ENCODE measurements at places on chromosomes 1 and 21.

DNA sequence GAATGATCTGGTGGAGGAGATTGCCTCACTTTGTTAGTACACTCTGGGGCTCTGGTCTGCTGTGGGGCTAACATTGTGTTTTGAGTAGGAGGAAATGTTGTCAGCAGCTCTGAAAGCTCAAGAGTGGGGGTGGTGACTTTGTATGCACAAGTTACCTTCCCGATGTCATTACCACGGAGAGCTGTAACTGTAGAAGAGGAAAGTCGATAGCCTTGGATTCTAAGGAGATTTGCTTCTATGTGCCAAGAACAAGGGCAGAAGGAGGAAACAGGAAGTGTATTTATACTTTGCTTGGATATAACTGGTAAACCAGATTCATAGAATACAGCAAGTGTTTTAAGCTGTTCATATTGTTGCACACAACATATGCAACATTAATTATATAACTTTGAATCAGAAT lies 196.1 kb downstream of the AMY1C start:
- DNase-seq, result no peak

DNA sequence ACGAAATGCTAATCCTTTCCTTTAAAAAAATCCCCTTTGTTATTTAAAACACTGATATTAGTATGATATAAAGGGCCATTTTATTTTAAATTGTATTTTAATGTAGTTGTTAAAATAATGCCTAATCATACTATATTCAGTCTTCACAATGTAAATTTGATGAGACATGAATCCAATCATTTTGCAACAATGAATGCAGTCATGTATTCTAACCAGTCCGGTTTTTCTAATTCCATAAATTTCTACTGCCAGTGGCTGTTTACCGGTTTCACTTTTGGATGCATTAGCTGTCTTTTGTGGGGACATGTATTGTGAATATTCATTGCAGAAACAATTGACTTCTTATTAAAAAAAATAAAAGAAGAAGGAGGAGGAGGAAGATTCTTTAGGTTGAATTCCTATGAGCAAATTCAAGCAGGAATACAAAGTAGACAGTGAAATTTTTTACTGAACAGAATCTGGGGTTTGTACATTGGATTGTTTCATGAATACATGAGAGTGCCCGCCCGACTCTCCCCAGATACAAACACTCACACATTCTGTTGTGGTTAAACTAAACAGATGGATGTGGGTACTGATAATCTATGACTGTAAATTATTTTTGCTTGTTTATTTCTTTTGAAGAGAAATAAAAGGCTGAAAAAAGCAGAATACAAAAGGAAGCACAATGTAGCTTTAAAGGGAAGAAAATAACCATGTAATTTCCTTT lies 624.8 kb upstream of the PTBP2 start:
- no peak for DNase-seq

DNA sequence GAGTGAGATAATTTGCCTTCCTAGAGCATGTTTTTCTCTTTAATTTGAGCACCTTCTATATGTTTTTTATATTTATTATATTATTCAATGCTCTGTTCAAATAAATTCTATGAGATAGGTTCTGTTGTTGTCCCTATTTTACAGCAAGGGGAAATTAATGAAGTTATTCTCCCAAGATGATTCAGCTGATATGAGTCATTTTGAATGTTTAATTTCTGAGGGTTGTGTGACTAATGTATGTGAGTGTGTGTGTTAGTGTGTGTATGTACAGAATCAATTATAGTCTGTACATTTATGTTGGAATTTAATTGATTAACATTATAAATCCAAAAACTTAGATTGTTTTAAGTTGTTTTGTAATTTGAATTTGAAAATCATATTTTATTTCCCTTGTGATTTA lies 1536.7 kb upstream of the B3GALT2 start:
- peak; percentile 18 for DNase-seq

DNA sequence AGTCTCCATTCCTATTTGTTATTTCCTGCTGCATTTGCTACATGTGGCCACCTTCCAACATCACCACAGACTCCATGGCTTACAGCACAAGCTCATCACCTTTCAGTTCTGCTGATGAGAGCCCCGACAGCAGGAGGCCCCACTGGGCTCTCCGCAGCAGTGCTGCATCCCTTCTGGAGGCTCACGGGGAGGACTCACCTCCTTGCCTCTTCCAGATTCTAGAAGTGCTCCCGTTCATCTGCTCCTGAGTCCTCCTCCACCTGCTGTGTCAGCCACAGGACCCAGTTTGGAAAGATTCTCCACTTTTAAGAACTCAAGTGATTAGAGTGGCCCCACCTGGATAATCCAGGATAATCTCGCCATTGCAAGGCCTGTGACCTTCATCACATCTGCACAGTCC lies 167.6 kb downstream of the PCBP3 start:
- no peak for DNase-seq

- DNase-seq, result peak; percentile 51
Measured at GRCh38 chr21:15826147-15826780, 96.5 kb downstream of the USP25 start.

- DNase-seq, result no peak
Measured at GRCh38 chr1:149843431-149844041, 55.8 kb upstream of the BOLA1 start.

DNA sequence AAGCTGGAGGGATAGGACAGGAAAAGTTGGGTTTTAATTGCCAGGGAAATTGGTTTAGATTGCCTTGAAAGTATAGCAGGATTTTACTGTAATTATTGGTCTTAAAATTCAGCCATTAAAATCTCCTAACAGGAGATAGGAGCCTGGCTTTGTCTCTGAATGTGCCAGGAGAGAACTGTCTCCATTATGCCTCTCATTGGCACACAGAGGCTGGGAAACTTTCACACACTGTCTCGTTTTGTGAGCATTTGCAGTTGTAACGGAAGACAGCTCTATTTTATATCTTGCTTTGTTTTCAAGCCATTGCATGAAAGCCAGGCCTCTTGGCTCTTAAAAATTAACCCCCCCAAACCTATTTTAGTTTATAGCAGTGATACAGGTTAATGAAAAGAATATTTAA lies 12.5 kb downstream of the DNAJC6 start:
- DNase-seq, result no peak
